Putamen (tissue), 1 donor: ENCODE measurements at places on chromosomes 4 and X.

DNA sequence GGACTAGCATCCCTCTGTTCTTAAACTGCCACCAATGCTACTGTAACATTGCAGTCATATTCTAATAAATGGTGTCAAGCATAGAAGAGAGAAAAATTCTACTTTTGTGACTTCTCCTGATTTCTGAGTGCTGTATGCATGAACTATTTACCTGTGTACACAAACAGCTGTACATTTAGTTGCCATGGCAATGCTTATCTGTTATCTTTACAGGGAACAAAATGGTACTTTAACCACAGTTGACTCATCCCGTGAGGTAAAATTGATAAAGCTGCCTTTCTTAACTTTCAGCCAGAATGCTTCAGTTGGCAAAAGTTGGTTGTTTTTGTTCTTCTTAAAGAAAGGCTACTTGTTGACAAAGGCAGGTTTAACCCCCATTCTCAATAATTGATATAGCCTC lies 587.5 kb upstream of the MAGEB2 start:
- DNase-seq, result no peak

DNA sequence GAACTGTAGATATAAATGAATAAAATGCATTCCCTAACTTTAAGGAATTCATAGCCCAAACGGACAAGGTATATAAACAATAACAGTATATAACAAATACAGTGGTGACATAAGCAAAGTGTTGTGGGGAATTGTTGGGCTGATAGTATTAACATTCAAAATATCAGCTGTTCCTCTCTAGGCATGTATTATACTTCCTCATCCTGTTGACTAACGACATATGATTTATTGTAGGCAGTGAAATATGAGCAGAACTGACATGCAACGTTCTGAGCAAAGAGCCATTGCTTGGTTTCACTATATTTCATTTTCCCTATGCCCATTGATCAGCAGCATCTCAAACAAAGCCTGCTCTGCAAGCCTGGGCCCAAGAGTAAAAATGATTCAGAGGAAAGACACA lies 143.9 kb downstream of the PTCHD1 start:
- DNase-seq, result no peak

DNA sequence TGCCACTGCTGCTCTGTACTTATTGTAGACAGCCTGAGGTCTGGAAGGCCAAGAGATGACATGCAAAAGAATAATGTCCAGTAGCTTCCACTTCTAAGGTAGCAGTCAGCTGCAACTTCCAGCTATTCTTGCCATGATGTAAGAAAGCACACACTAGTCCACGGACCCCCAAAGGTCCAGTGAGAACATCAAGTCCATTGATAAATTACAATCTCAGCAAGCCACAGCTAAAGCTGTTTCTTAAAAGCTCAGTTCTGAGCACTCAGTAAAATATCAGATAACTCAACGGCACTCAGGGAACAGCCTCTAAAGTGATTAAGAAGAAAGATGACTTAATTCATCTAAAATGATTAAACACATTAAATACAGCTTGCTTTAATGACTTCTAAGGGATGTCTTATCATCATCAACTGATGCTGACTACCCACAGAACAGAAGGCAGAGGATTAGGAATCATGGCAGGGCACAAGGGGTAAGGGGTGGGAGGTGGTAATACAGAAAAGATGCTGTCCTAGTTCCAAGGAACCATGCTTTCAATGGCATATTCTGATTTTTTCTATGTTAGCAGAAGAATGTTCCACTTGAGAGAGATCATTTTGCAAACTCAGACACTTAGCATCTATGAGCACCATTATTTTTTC lies 99.1 kb upstream of the CBR4 start:
- no peak for DNase-seq

- no peak for DNase-seq
Measured at GRCh38 chr4:113009461-113009860, 40.0 kb upstream of the ANK2 start.

DNA sequence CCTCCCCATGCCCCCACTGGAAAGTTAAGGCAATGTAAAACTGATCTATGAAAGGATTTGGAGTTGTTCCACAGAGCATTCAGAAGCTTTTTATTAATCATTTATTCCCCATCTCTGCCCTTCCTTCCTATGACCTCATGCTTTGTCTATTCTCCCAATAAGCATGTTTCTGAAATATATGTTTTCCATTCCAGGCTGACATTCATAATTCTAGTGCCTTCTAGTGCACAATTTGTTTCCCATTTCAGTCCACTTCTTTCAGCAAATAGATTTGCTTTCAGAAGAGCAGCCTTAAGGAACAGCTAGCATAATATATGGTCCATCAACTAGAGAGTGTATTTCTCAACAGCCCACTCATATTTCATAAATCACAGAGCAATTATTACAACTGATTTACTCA lies 77.1 kb upstream of the ATXN3L start:
- no peak for DNase-seq

DNA sequence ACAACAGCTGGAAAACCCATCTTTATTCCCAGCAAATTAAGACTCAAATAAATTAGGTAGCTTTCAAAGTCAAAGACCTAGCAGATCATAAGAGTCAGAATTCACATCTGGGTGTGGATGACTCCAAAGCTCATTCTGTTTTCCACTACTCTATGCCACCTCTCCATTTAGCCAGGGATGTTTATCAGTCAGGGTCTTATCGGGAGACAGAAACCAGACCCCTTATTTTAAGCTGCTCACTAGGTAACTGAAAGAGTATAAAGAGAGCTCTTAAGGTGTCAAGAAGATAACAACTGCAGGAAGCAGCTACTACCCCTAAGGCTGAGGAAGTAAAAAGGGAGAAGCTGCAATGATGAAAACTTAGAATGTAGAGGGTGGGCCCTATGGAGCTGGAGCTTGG lies 333.7 kb upstream of the KLF3 start:
- DNase-seq, result no peak

DNA sequence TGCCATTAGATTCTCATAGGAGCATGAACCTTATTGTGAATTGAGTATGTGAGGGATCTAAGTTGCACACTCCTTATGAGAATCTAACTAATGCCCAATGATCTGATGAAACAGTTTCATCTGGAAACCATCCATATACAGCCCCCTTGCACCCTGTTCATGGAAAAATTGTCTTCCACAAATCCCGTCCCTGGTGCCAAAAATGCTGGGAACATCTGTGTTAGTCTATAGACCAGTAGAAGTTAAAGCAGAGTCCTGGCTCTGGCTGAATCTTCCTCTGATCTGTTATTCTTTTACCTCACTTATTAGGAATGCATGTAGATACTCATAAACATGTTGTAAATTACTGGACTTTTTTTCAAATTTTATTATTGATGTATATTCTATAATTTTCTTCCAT lies 29.2 kb downstream of the SULT1B1 start:
- no peak for DNase-seq
